ENCODE measurements at places on chromosomes 7 and 10. TPM values are rescaled to one million over a fixed set of nuclear protein-coding genes. Genes with fewer than 3 reads are reported as not detected.

The FXYD4 gene
- not detected for total RNA-seq

The VGF gene
- total RNA-seq, result not detected

The TAC1 gene
- not detected for total RNA-seq

The NKX2-3 gene
- not detected for total RNA-seq
